Panc1 (cell line): ENCODE measurements at places on chromosomes 2 and 18. TPM values are rescaled to one million over a fixed set of nuclear protein-coding genes. Genes with fewer than 3 reads are reported as not detected.

- no peak overlapping the region for H3K27ac ChIP-seq
- no peak for DNase-seq
- no peaks in the 10 kb centered on the region for H3K4me1 ChIP-seq
- no peaks in the 10 kb centered on the region for H3K36me3 ChIP-seq
Observed at GRCh38 chr2:39715095-39715494, 49.4 kb downstream of the TMEM178A start.

DNA sequence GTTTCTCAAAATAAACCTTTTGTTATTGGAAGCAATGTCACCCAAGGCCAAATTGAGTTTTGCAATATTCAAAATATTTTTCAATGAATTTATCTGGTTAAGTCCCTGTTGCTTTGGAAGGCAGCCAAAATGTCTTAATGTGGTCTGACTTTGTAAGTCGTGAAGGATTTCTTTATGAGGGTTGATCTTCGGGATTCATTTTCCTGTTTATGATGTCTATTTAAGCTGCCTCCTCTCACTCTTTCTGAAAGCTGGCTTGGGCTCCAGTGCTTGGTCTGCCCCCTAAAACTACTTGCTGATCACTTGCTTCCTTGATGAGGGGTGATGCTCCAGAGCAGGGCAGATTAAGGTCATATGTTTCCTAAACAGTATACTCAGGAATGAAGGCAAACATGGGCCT, 141.1 kb downstream of the ANTXR1 start:
- peaks cover 2% of the 10 kb centered on the region for H3K36me3 ChIP-seq
- H3K27me3 ChIP-seq: no peaks in the 10 kb centered on the region
- H3K27ac ChIP-seq: peak overlapping the region; percentile 60; the same call in 1 of the 2 replicates
- no peak overlapping the region for H3K4me3 ChIP-seq
- DNase-seq: no peak

GRCh38 chr2:9398881-9399780, 24.2 kb downstream of the ITGB1BP1 start:
- H3K27ac ChIP-seq: peak overlapping the region; percentile 60
- H3K4me3 ChIP-seq: no peak overlapping the region
- no peaks in the 10 kb centered on the region for H3K27me3 ChIP-seq

DNA sequence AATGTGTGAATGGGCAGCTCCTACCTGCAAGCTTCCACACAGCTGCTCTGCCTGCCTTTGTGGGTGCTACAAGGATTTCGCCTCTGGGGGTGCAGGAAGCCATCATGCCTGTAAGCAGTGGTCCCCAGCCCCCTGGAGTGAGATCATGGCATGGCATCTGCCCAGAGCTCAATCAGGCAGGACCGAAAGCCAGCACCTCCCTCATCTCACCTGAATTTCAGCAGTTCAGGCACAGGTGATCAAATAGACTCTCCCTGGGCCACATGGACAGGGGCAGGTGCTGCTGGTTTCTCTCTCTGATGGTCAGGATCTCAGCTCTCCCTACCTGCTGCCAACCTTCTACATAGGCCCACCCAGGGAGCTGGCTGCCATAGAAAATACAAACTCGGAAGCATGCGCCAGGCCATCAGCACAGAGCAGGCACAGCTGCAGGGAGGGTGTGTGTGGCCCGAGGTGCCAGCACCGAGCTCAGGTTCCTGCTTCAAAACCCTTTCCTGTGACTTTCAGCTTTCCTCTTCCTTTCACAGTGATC, 133.2 kb upstream of the ID2 start:
- H3K4me1 ChIP-seq: no peaks in the 10 kb centered on the region; the same call in 1 of the 2 replicates
- no peaks in the 10 kb centered on the region for H3K27me3 ChIP-seq
- DNase-seq: no peak
- no peak overlapping the region for H3K4me3 ChIP-seq
- H3K36me3 ChIP-seq: no peaks in the 10 kb centered on the region
- no peak overlapping the region for H3K27ac ChIP-seq

DNA sequence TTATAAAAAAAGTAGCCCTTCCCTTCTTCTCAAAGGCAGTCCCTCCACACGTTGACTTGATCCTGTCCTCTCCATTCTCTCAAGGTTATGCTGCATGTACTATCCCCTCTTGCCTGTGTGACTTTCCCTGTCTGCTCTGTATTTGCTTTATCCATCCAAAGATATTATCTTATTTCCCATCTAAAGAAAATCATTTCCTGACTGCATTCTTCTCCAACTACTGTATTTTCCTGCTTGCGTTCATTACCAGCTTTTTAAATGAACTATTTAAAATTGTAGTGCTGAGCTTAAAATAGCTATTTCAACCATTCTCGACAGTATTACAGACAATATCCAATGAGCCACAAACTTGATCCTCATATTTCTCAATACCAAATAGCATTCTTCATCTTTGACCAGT, 716.0 kb upstream of the REG3G start:
- no peak overlapping the region for H3K4me3 ChIP-seq
- no peaks in the 10 kb centered on the region for H3K36me3 ChIP-seq
- H3K4me1 ChIP-seq: no peaks in the 10 kb centered on the region
- H3K27ac ChIP-seq: no peak overlapping the region
- no peaks in the 10 kb centered on the region for H3K27me3 ChIP-seq

- no peaks in the 10 kb centered on the region for H3K4me1 ChIP-seq
- no peak overlapping the region for H3K27ac ChIP-seq
- no peaks in the 10 kb centered on the region for H3K36me3 ChIP-seq
- no peak overlapping the region for H3K4me3 ChIP-seq
- no peak for DNase-seq
Observed at GRCh38 chr2:127040169-127040568, 66.8 kb downstream of the BIN1 start.

GRCh38 chr2:76039505-76039904, 328.8 kb upstream of the GCFC2 start:
- no peak for DNase-seq
- no peaks in the 10 kb centered on the region for H3K4me1 ChIP-seq
- H3K27me3 ChIP-seq: no peaks in the 10 kb centered on the region
- H3K4me3 ChIP-seq: no peak overlapping the region

- no peak overlapping the region for H3K27ac ChIP-seq
- no peak for DNase-seq
- no peaks in the 10 kb centered on the region for H3K36me3 ChIP-seq
- no peaks in the 10 kb centered on the region for H3K4me1 ChIP-seq
- no peak overlapping the region for H3K4me3 ChIP-seq
- H3K27me3 ChIP-seq: no peaks in the 10 kb centered on the region
Observed at GRCh38 chr2:149104221-149104620, 65.7 kb downstream of the LYPD6B start.

DNA sequence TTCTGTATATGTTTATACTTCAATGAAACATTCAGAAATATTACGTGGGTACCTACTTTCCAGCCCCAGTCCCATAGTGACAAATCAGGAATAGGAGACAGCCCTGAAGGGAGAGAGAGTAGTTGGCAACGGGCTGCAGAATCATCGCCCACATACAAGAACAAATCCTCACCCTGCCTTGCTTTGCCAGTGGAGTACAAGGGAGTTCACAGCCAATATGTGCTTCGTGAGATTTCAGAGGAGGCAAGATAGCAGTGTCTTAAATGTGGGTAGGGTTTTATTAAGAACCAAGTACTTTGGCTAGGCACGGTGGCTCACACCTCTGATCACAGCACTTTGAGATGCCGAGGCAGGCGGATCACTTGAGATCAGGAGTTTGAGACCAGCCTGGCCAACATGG, 40.3 kb upstream of the PKDCC start:
- peaks cover 15% of the 10 kb centered on the region for H3K4me1 ChIP-seq
- no peak overlapping the region for H3K4me3 ChIP-seq
- no peaks in the 10 kb centered on the region for H3K36me3 ChIP-seq
- DNase-seq: no peak
- H3K27me3 ChIP-seq: no peaks in the 10 kb centered on the region

DNA sequence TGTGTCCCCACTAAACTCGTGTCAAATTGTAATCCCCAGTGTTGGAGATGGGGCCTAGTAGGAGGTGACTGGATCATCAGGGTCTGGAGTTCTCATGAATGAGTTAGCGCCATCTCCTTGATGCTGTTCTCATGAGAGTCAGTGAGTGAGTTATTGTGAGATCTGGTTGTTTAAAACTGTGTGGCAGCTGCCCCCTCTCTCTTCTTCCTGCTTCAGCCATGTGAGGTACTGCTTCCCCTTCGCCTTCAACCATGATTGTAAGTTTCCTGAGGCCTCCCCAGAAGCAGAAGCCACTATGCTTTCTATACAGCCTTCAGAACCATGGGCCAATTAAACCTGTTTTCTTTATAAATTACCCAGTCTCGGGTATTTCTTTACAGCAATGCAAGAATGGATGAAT, 50.4 kb downstream of the AP1S3 start:
- H3K27ac ChIP-seq: no peak overlapping the region; the same call in 1 of the 2 replicates
- H3K36me3 ChIP-seq: no peaks in the 10 kb centered on the region
- no peak overlapping the region for H3K4me3 ChIP-seq
- peaks cover 10% of the 10 kb centered on the region; the same call in 1 of the 2 replicates for H3K4me1 ChIP-seq

- no peaks in the 10 kb centered on the region for H3K4me1 ChIP-seq
- H3K27ac ChIP-seq: no peak overlapping the region
- H3K27me3 ChIP-seq: peaks cover 2% of the 10 kb centered on the region; the same call in 1 of the 2 replicates
Observed at GRCh38 chr2:74560591-74560990, 6.1 kb downstream of the DOK1 start.

GRCh38 chr2:34492561-34493455, 893.7 kb upstream of the FAM98A start:
- DNase-seq: no peak
- H3K4me1 ChIP-seq: no peaks in the 10 kb centered on the region
- H3K27me3 ChIP-seq: no peaks in the 10 kb centered on the region
- no peaks in the 10 kb centered on the region for H3K36me3 ChIP-seq
- no peak overlapping the region for H3K27ac ChIP-seq
- H3K4me3 ChIP-seq: no peak overlapping the region

- no peak overlapping the region for H3K4me3 ChIP-seq
- H3K27me3 ChIP-seq: no peaks in the 10 kb centered on the region
- no peak for DNase-seq
- H3K4me1 ChIP-seq: no peaks in the 10 kb centered on the region
- H3K36me3 ChIP-seq: no peaks in the 10 kb centered on the region
- H3K27ac ChIP-seq: no peak overlapping the region
Observed at GRCh38 chr2:50953021-50953420, 78.9 kb downstream of the NRXN1 start.

The CRACDL gene
- 2.4 TPM for total RNA-seq

The POMC gene
- not detected for total RNA-seq

The RND3 gene
- 45.3 TPM for total RNA-seq

The GCKR gene
- total RNA-seq: 0.33 TPM

The VIL1 gene
- 0.18 TPM for total RNA-seq

The ABCA12 gene
- total RNA-seq: 0.03 TPM

The TSPYL6 gene
- not detected for total RNA-seq

The NEUROD1 gene
- not detected for total RNA-seq

The KCNIP3 gene
- total RNA-seq: 17.5 TPM

The LIMS3 gene
- total RNA-seq: 2.6 TPM

The MZT2B gene
- total RNA-seq: 305 TPM
